ENCODE measurements at places on chromosomes 7 and 10.

DNA sequence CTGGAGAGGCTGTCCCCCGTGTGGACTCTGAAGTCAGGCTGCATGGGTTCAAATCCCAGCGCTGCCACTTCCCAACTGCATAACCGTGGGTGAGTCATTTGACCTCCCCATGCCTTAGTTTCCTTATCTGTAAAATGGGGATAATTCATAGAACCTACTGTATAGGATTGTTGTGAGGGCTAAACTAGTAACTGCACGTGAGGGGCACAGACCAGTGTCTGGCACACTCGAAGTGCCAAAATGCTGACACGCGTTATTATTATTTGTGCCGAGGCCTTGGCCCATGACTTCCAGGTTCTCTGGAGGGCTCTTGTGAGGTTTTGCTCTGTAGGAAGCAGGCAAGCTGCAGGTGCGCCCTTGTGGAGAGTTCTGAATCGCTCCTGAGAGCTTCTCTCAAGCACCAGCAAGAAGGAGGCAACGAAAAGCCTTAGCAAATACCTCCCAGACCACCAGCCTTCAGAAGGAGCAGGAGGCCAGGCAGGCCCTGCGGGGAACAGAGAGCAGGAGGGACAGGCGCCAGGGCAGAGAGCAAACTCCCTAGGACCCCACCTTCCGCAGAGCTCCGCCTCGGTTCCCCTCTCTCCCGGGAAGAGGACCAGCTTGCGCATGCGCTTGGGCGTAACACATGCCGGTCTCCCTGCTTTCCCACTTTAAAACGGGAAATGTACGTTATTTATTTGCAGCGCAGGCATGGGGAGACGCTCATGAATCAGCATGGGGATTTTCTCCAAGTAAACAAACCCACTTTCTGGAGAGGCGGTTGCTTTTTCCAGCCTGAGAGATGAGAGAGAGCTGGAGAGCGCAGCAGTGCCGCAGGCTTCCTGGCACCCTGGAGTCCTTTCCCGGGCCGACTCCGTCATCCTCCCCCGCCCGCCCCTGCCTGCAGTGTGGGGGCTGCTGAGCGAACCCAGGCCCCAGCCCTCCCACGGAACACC, 39.6 kb downstream of the SORCS3 start:
- DNase-seq: no peak

GRCh38 chr7:46292741-46293140, 371.7 kb upstream of the IGFBP3 start:
- no peak for DNase-seq

DNA sequence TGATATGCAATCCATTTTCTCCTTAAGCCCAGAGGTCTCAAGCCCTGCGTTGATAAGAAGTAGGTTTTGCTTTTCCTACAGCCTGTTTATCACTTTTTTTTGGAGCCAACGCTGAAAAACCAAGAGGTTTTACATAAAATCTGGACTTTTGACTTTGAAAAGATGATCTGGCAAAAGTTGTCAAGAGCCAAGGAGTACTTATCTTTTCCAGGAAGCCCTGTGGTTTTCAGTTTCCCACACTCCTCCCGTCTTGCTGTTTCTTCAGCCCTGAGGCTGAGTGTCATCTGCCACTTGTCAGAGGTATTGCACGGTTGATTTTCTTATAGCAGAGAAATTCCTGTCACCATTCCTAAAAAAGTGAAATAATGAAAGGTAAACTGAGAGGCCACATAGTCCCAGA, 108.7 kb downstream of the TYW1 start:
- DNase-seq: no peak

DNA sequence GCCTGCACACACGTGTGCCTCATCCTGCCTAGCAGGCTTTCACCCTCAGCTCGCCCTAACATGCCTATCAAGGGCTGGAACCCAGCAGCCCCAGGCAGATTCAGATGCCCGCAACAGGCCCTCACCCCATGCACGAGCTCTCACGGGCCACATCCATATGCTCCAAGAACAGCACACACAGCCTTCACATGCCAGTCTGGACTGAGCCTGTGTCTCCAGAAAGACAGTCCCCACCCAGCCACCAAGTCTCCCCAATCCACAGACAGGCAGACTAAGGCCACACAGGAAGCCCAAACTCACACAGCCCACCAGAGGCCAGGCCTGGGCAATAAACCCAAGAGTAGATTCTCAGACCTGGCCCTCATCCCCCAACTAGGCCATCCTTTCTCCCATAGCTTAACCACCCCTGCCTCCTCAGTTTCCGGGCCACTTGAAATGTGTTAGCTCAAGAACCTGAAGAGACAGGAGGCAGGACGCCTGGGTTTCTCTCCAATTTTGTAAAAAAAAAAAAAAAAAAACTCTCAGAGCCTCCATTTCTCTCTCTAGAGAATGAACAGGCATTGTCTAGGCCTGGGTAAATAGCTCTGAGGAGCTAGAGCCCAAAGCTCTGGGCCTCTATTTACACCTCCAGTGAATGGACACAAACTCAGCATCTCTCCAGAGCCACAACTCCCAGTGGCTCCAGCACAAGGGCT, 6.8 kb downstream of the LDB1 start:
- DNase-seq: no peak

DNA sequence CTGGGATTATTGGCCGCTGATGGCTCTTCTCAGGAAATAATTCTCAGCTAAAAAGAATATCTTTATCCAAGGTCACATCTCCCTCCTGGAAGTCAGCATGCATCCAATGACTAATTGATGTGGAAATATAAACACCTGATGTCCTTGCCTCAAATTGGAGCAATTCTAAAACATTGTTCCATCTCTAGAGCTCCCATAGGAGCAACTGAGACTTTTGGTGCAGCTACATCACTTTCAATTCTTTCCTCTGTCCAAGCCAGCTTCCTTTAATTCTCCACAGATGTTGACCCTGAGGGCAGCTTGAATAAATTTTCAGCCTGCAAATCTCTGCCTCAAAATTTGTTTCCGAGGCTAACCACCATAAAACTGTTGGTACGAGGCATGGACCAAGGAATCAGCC, 43.9 kb upstream of the KCND2 start:
- no peak for DNase-seq

GRCh38 chr7:111126987-111127386, 36.1 kb downstream of the LRRN3 start:
- no peak for DNase-seq

DNA sequence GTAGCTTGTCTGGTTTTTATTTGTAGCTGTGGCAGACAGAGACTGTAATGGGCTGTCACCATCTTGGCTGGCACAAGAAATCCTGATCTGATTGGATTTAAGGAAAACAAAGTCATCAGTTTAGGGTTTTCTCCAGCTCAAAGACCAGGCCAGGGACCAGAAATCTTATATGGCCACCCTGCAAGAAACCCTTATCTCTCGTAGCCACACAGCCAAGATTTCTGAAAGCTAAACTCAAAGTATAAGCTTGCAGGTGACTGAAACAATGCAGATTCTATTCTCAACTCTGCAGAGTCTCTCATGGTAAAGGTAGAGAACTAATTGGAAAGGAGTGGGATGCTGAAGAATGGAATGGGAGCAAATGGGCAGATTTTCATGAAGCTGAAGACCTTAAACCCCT, 3.2 kb upstream of the ASB13 start:
- DNase-seq: no peak

DNA sequence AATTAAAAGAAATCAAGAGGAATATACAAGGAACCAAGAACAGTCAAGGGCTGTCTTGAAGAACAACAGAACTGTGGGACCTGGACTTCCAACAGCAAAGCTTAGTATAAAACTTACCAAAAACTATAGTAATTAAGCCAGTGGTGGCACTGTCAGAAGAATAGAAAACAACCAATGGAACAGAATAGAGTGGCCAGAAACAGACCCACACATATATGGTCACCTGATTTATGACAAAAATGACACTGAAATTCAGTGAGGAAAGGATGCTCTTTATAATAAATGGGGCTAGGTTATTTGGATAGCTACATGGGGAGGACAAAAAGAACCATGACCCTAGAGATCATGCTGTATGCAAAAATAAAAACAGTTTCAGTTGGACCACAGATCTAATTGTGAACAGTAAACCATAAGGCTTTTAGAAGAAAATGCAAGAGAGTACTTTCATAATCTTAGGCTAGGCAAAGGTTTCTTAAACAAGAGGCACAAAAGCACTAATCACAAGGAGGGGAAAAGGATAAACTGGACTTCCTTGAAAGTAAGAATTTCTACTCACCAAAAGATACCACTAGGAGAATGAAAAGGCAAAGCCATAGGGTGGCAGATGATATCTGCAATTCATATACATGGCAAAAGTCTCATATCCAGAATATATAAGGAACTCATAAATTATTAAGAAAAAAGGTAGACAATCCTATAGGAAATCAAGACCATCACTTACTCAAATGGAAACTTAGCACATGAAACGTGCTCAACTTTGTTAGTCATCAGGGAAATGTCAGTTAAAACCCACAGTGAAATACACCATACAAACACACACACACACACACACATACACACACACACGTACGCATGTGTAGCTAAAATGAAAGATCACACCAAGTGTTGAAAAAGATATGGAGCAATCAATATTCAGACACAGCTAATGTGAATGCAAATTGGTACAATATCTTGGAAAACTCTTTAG, 20.8 kb downstream of the HYCC1 start:
- no peak for DNase-seq

DNA sequence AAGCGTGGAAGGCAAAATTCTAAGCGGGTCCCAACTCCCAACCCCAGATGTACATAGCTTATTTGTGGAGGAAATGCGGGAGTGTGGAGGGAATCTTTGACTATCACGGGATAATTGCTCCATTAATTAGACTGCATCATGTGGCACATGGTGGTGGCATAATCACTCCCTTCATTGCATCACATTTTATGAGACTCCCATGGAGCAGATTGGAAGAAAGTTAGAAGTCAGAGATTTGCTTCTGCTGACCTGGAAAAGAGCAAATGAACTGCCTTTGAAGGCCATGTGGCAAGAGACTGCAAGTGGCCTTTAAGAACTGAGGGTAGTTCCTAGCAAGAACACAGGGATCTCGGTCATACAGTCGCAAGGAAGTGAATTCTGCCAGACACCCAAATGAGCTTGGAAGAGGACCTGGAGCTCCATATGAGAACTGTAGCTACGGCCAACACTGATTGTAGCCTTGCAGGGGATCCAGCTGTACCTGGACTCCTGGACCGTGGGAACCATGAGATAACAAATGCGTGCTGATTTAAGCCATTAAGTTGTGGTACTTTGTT, 37.1 kb upstream of the ITGB1 start:
- no peak for DNase-seq

DNA sequence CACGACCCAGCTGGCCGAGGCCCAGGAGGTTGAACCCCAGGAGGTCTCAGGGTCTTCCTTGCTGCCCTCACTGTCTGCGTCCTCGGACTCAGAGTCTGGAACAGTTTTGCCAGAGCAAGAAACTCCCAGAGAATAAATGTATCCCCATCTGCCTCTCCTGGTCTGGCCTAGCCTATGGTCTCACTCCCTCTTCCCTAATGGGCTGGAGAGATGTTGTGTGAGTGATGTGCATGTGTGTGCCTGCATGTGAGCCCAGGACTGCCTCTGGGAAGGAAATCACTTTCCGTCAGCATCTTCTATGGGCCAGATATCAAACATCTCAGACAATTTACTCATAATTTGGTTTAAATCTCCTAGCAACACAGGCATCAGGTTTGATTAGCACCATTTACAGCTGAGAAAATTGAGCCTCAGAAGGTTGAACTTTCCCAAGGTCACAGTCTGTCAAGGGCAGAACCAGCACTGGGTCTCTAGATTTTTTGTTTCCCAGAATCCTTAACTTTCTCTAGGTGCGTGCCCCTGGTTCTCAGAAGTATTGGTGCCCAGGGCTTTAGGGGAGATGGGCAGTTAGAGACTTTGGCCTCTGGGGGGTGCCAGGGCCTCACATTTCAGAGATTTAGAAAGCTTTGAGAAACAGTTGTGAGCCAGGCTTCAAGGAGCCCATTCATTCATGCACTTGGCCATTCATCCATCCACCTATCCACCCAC, 4.9 kb downstream of the TMEM270 start:
- DNase-seq: peak; percentile 36

GRCh38 chr7:24138343-24138742, 145.6 kb upstream of the NPY start:
- DNase-seq: no peak

DNA sequence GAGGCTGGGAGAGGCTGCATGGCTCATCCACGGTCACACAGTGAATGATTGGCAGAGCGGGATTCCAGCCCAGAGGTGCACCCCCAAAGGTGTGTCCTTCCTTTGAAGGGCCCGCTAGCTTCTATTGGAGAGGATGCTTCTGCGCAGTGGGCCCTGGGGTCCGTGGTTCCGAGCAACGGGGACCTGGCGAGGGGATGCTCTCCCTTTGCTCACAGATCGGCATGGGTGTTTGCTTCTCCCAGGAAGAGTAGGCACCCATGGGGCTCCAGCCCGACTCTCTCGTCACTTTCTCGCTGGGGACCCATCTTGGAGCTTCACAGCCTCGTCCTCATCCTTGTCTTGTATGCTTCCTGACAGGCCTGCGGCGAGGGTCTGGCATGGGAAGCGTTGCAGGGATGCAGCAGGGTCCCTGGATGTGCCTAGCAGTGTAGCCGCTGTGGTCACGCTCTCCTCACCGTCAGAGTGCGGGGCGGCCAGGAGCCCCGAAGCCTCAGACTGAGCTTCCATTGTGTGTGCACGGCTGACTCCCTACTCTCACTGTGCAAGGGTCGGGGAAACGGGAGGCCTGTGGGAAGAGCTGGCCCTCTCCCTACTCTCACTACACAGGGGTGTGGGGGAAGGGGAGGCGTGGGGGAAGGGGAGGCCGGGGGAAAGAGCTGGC, 538.5 kb upstream of the FOXK1 start:
- DNase-seq: no peak

- DNase-seq: no peak
These were observed 184.6 kb upstream of the PLXNA4 start for GRCh38 chr7:132760866-132761265.

DNA sequence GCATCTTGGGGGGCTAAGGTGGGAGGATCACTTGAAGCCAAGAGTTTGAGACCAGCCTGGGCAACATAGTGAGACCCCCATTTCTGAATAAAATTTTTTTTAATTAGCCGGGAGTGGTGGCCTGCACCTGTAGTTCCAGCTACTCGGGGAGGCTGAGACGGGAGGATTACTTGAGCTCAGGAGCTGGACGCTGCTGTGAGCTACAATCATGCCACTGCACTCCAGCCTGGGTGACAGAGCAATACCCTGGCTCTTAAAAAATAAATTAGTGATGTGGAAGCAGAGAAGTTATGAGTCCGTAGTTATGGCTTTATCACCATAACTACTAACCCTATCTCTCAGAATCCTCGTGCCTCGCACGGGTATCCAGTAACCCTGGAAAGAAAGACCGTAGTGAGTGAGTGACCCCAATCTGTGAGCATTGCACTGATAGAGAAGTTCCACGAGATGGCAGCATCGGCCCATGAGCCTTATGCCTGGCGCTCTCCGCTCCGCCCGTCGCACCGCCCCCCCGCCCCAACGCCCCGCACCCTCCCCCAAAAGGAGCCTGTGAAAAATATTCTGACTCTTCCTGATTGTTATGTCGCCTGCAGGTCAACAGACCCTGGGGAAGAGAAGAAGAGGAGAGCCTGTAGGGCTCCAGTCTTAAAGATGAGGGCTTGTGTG, 4.9 kb upstream of the SLC29A3 start:
- DNase-seq: peak; percentile 76

GRCh38 chr10:104085801-104086400, at the start of gene COL17A1:
Gene COL17A1, minus strand, starts transcription at chr10:104085880. Its CDS starts 5,207 bp downstream, at chr10:104080673.
- no peak for DNase-seq
